ENCODE measurements at places on chromosomes 1 and 21. TPM values are rescaled to one million over a fixed set of nuclear protein-coding genes. Genes with fewer than 3 reads are reported as not detected.

Gene KCNN3
- 0.33 TPM for total RNA-seq

Gene DEGS1
- total RNA-seq = 18.5 TPM

Gene UBR4
- total RNA-seq = 87.4 TPM

Gene LCE2C
- total RNA-seq = not detected

Gene MTARC1
- total RNA-seq = 71.5 TPM

Gene GLIS1
- total RNA-seq = 0.33 TPM

Gene CDC73
- total RNA-seq = 37.9 TPM

Gene IGSF3
- 5.2 TPM for total RNA-seq

Gene SLC22A15
- total RNA-seq = 8.8 TPM

Gene ACP6
- total RNA-seq = 24.7 TPM

Gene KCNE2
- total RNA-seq = not detected

Gene CNN3
- 83.1 TPM for total RNA-seq

Gene OR10J1
- not detected for total RNA-seq

Gene CA14
- total RNA-seq = not detected

Gene SLC25A34
- 5.7 TPM for total RNA-seq

Gene ALX3
- total RNA-seq = not detected
